Activated CD4-positive, alpha-beta T cell treated with anti-CD3 and anti-CD28 coated beads for 1 hour (primary cell): ENCODE measurements at places on chromosomes 1 and 21.

DNA sequence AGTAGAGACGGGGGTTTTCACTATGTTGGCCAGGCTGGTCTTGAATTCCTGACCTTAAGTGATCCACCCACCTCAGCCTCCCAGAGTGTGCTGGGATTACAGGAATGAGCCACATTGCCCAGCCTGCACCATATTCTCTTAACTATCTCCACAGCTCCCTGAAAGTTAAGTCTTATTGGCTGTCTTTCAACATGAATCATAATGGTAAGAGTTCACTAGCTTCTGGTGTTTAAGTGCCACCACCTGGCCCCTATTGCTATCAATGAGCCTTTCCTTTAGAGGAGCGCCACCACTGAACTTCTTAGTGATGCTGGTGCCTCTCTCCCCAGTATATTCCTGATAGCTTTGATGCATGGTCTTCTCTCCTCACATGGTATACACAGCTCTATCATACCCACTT lies 15.7 kb downstream of the ZFYVE9 start:
- DNase-seq, result no peak

- no peak for DNase-seq
These were observed 573.3 kb upstream of the NCAM2 start for GRCh38 chr21:20424943-20425342.

GRCh38 chr1:41485605-41486004 lies 1.1 kb upstream of the EDN2 start:
- no peak for DNase-seq

DNA sequence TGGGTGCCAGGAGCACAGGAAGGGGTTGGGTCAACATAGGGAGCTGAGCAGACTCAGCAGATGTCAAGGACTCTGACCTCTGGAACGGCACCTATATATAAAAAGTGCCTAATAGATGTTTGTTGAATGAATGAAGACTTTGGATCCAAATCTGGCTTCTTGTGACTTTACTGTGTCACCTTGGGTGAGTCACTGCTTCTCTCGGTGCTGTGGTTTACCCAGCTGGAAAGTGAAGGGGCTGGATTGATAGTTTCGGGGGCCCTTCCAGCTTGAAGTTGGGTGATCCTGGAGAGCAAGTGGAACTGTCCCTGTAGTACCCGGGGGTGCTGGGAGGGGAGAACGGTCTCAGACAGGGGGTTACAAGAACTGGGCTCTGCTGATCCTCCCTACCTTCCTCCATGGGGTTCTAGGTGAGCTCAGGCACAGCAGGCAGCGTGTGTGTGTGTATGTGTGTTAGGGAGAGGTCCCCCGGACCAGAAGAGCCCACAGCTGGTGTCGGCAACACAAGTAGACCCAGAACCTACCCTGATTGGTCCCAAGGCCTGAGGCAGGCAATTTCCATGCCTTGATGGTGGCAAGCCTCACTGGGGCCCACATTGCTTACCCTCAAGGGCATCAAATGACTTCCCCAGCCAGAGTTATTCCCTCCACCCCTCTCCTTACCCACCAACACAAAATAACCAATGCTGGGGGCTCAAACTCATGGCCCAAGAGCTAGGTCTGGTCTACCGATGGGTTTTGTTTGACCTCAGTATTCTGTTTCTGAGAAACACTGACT lies 5.5 kb upstream of the PADI1 start:
- DNase-seq, result no peak

- no peak for DNase-seq
These were observed 588 bp downstream of the FLVCR1 start for GRCh38 chr1:212858461-212859265.
